ENCODE measurements at places on chromosomes 1 and 21.

DNA sequence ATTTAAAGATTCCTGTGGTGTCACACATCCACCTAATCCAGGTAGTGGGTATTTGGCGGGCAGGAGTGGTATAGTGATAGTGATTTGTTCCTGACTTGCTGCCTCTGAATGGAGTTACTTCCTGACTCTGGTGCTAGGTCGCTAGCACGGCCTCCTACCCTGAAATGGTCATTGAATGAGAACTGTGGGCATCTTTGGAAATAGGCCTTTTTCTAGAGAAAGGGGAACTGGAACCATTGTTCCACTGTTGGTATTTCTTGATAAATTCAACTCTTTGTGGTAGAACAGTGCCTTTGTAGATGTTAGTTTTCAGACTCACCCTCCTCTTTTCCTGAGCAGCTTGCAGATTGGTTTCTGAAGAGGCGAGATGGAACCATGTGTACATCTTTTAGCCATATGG is 1.5 kb downstream of the QSOX1 start:
- DNase-seq = no peak

DNA sequence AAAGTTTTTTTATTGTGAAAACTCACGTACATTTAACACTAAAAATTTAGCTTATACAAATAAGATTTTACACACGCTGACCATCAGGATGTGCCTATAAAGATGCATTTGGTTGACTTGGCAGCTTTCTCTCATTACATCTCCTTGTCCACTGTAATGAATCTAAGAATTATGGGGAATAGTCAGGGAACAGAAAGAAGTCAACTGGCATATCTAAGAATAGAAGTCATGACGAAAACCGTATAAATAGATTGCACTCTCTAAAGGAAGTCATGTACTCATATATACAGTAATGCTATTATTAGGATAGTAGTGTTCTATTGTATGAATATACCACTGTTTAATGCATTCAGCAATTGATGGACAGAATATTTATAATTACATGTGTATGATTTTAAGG is 575.8 kb upstream of the B3GALT2 start:
- no peak for DNase-seq

GRCh38 chr1:218592688-218593087 is 247.6 kb downstream of the TGFB2 start:
- DNase-seq = no peak

DNA sequence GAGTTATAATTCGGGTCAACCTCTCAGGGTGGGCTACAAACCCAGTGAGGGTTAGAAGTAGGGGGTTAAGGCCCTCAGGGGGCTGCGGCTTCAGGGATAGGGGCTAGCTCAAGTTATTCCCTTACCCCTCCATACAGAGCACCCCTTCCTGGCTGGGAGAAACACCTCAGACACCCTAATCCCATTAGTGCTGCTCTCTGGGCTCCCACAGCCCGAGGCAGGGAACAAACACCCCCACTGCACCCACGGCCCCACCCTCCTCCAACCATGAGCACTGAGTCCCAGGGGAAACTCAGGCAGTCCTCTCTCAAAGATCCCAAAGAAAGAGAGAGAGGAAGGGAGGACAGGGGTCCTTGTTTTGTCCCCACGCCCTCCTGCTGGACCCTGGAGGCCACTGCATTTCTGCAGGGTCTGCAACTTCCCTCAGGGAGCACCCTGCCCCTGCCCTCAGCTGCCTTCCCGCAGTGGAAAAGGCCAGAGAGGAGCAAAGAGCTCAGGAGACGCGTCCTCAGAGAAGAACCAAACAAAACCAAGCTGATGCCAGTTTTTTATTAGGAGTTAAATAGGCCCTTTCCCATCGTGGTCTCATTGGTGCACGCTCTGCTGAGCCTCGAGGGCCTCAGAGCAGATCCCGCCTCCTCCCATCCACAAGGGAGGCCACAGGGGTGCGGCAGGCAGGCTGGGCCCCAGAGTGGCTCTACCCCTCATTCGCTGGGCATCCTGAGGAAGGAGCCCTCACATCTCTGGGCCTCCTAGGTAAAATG is 1.4 kb upstream of the S100A4 start:
- DNase-seq = no peak

DNA sequence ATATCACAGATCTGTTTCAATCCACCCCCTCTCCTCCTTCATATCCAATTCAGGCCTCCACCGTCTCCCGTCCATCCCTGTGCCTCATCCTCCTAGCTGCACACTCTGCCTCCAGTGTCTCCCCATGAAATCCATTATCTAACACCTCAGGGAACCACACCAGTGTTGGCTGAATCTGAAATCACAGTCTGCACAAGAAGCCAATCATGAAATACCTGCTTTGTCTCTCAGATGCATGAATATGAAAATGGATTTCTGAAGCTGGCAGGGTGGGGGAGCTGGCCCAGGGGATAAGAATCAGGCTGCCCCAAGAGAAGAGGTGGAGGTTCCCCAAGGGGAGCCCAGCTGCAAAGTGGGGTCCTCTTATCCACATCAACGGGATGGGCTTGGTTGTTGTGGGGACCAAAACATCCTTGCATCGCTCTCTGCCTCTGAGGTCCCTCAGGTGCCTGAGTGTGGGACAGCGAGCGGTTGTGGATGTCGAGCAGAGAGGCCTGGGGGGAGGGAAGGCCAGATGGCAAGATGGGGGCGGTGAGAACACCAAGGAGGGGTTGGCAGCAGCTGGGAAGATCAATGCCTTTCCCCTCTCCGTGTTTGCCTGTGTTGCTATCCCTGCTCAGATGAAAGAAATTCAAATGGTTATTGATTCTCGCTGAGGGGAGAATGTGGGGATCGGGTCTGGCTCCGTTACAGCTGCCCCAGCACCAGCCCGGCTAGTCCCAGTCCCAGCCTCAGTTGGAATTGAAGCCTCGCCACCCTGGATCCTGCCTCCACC is 237.3 kb upstream of the POU3F1 start:
- no peak for DNase-seq

- no peak for DNase-seq
Observed at GRCh38 chr1:193434319-193434718, 247.9 kb upstream of the B3GALT2 start.

DNA sequence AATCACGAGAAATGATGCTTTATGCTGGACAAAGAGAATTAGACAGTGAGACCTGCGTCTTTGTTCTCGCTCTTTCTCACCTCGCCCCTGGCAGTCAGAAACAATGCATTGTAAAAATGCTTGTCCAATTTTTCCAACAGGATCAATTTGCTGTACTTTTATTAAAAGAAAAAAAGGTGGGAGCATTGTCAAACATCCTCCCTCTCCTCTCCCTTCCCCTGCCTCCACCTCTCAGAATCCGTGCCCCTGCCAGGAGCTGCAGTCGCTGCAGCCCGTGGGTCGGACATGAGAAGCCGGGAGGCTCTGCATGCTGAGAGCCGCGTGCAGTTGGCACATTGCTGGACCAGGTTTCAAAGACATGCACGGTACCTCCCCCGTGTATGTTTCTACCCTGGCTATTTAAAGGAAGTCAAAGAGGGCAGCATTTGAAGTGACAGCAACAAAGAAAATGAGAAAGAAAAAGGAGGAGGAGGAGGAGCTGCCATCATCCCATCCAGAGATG is 161.0 kb upstream of the KAZN start:
- DNase-seq = no peak

DNA sequence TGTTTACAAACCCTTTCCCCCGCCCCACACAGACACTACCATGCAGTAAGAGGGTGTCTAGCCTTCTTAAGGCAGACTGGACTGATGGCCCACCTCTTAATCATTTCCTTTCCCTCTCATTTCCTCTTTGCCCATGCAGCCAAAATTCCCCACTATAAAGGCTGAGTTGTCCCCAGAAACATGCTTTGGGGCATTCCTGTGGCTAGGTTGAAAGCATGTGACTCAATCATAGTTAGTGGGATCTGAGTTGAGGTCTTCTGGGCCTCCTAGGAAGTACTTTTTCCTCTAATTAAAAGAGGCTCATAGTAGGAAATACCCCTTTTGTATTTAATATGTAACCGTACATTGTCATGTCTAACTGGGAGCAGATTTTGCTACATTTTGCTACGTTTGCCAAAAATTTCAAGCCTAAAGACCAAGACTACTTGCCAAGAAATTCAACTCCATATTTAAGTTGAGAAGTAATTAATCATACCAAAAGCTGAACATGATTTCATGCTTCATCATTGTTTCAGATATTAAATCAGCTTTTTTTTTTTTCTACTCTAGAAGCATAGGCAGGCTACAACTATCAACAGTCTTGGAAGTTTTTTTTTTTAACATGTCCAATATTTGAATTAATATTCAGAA is 174.7 kb downstream of the ADGRL4 start:
- no peak for DNase-seq

DNA sequence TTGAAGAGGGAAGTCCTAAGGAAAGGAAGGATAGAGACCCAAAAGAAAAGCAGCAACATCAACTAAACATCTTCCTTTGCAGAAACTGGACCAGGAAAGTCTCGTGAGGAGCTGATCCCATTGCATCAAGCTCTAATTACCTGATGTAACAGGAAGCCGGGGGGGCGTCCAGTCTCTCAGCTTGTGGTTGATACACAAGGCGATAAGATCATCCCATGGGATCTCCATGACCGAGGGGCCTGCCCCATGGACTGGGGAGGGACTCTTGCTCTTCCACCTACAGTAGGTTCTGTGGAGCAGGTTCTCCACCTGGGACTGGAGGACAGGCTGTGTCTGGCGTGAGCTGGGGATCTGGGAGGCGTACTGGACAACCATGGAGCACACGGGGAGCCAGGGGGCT is 14.8 kb upstream of the LSS start:
- DNase-seq = no peak

DNA sequence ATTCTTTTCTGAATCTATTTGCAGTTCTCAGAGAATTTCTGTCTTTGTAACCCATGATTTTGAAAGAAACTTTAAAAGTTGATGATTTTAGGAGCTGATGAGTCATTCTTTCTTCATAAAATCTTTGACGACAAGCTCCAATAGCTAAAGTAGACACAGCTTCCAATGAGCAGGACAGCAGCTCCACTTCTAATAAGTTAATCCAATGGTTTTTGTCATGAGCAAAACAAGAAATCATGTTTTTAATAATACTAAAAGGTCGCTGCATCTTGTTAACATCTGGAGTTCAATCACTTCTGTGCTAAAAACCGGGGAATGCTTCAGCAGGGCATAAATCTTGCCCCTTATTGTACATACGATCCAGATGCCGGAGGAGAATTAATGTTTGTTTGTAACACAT is 48.9 kb upstream of the GORAB start:
- DNase-seq = no peak

- no peak for DNase-seq
Observed at GRCh38 chr1:76048926-76049325, 25.6 kb upstream of the ST6GALNAC3 start.

- DNase-seq = no peak
Observed at GRCh38 chr1:36571106-36571505, 88.4 kb upstream of the CSF3R start.

- DNase-seq = peak; percentile 79
Observed at GRCh38 chr1:161792740-161793139, 26.6 kb downstream of the ATF6 start.
